Uterus (tissue), 4 donors: ENCODE measurements at places on chromosomes 5 and 9. TPM values are rescaled to one million over a fixed set of nuclear protein-coding genes. Genes with fewer than 3 reads are reported as not detected.

The FABP6 gene
- total RNA-seq = 0.76 TPM

The GABRA6 gene
- not detected for total RNA-seq

The SCAI gene
- total RNA-seq = 11.5 TPM

The SLC1A3 gene
- total RNA-seq = 15.8 TPM

The OLFML2A gene
- 82.7 TPM for total RNA-seq

The NMUR2 gene
- not detected for total RNA-seq

The MCTP1 gene
- 28.5 TPM for total RNA-seq

The MAP1B gene
- total RNA-seq = 135 TPM

The SOX30 gene
- not detected for total RNA-seq

The GDNF gene
- not detected for total RNA-seq

The C5orf46 gene
- not detected for total RNA-seq

The DPYSL3 gene
- total RNA-seq = 162 TPM

The C5orf58 gene
- total RNA-seq = not detected

The SEMA6A gene
- 45.8 TPM for total RNA-seq

The RUSC2 gene
- total RNA-seq = 10.0 TPM

The HEMGN gene
- total RNA-seq = not detected

The RABGAP1 gene
- 93.5 TPM for total RNA-seq

The CDC20B gene
- 0.35 TPM for total RNA-seq

The NXNL2 gene
- total RNA-seq = 6.9 TPM

The NLN gene
- 4.4 TPM for total RNA-seq

The FEM1C gene
- 23.3 TPM for total RNA-seq

The PCDHGA10 gene
- 11.2 TPM for total RNA-seq

The LCN10 gene
- total RNA-seq = 30.5 TPM

The CNTNAP3B gene
- 40.3 TPM for total RNA-seq

The RCL1 gene
- 42.6 TPM for total RNA-seq

The PCDHGB7 gene
- 7.1 TPM for total RNA-seq

The ENG gene
- total RNA-seq = 53.8 TPM

The PPP2R2B gene
- total RNA-seq = 14.8 TPM

The EIF4E1B gene
- not detected for total RNA-seq

The PPWD1 gene
- total RNA-seq = 104 TPM

The HSPB3 gene
- not detected for total RNA-seq

The CSNK1G3 gene
- 98.1 TPM for total RNA-seq

The MOB3B gene
- 15.6 TPM for total RNA-seq

The PCDHGB4 gene
- total RNA-seq = 8.2 TPM

The DBN1 gene
- 30.6 TPM for total RNA-seq

The FAM169A gene
- total RNA-seq = 0.51 TPM

The PRRX2 gene
- total RNA-seq = not detected

The TSLP gene
- total RNA-seq = 1.7 TPM

The ADAMTSL2 gene
- total RNA-seq = 3.0 TPM

The IPPK gene
- 13.1 TPM for total RNA-seq

The RUFY1 gene
- total RNA-seq = 8.2 TPM
